Adrenal gland (tissue), 19 donors: ENCODE measurements at places on chromosomes 11 and 22. TPM values are rescaled to one million over a fixed set of nuclear protein-coding genes. Genes with fewer than 3 reads are reported as not detected.

DNA sequence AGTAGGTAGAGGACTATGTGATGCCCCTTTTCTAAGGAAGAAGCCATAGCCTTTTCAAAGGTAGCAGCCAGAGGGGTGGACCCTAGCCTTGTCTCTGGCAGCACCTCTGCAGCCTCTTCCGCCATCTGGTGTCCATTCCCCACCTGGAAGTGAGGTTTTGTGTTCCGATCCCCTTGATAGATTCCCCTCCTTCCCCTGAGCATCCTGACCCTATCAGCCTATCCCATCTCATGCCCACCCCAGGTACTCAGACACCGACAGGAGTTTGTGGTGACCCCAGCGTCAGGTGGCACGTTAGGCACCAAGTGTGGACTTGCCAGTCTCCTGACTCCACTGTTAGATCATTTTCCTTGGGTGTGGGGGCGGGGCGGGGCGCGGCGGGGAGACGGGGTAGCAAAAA is 398 bp upstream of the FAM89B start:
- peak; percentile 43 for DNase-seq
- peak overlapping the region; percentile 71 for H3K27ac ChIP-seq
- H3K36me3 ChIP-seq: peaks cover 3% of the 10 kb centered on the region
- no peak overlapping the region for H3K4me3 ChIP-seq
- H3K4me1 ChIP-seq: peaks cover 48% of the 10 kb centered on the region

The FAM83F gene
- total RNA-seq: 0.39 TPM

The PHRF1 gene
- total RNA-seq: 20.7 TPM

- peak; percentile 67 for DNase-seq
- H3K27me3 ChIP-seq: no peaks in the 10 kb centered on the region
- H3K4me1 ChIP-seq: peaks cover 37% of the 10 kb centered on the region
- no peak overlapping the region for H3K4me3 ChIP-seq
These were observed 1.7 kb upstream of the SCO2 start for GRCh38 chr22:50526834-50527801.

DNA sequence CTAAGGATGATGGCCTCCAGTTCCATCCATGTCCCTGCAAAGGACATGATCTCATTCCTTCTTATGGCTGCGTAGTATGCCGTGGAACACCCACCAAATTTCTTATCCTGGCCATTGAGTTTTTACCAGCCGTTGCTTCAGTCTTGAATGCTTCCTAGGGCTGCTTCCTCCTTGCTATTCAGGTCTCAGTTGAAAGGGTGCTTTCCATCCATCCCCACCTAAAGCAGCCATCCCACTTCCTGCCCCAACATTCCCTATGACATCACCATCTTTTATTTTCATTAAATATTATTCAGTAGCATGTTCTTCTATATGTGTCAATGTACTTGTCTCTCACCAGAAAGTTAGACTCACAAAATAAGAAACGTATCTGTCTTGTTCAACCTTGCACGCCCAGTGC is 40.7 kb upstream of the SLN start:
- H3K4me3 ChIP-seq: no peak overlapping the region
- no peaks in the 10 kb centered on the region for H3K36me3 ChIP-seq
- no peaks in the 10 kb centered on the region for H3K4me1 ChIP-seq
- no peak overlapping the region for H3K27ac ChIP-seq

GRCh38 chr22:19669570-19669969 is 44.7 kb upstream of the SEPTIN5 start:
- no peaks in the 10 kb centered on the region for H3K27me3 ChIP-seq
- no peak overlapping the region for H3K27ac ChIP-seq
- H3K36me3 ChIP-seq: no peaks in the 10 kb centered on the region
- no peak overlapping the region for H3K4me3 ChIP-seq
- no peaks in the 10 kb centered on the region for H3K4me1 ChIP-seq

DNA sequence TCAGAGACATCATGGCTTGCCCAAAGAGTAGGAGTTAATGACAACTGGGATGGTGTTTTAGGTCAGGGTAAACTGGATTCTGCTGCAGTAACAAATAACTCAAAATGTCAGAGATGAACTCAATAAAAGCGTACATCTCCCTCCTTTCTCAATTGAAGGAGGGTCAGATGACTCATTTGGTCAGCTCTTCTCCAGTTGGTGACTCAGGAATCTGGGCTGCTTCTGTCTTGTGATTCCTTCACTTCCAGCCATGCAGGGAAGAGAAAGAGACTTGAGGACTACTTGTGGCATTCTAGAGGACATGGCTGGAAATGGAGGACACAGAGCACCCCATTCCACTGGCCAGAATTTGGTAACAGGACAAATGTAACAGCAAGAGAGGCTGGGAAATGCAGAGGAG is 3.2 kb upstream of the SYT13 start:
- H3K4me3 ChIP-seq: no peak overlapping the region
- DNase-seq: no peak
- no peaks in the 10 kb centered on the region for H3K36me3 ChIP-seq
- no peak overlapping the region for H3K27ac ChIP-seq
- H3K4me1 ChIP-seq: peaks cover 4% of the 10 kb centered on the region
- H3K27me3 ChIP-seq: peaks cover 38% of the 10 kb centered on the region

The LDHAL6A gene
- not detected for total RNA-seq
